ENCODE measurements at places on chromosomes 4 and X.

- no peak for DNase-seq
These were observed 212.7 kb downstream of the GRID2 start for GRCh38 chr4:92516450-92516849.

GRCh38 chr4:69838977-69839376 lies 21.0 kb downstream of the SULT1E1 start:
- DNase-seq, result no peak

DNA sequence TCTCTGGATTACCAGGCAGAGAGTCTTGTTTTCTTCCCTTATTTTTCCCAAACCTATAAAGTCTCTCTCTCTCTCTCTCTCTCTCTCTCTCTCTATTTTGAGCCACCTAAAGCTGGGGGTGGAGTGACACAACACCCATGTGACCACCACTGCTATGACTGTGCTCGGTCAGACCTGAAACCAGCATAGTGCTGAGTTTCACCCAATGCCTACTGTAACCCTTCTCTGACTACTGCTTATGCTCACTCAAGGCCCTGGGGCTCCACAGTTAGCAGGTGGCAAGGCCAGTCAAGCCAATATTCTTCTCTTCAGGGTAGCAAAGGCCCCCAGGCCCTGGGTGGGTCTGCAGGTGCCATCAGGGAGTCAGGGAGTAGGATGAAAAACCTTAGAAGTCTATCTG lies 114.7 kb upstream of the ARMCX2 start:
- no peak for DNase-seq

GRCh38 chr4:13294961-13295605 lies 189.1 kb downstream of the RAB28 start:
- DNase-seq, result no peak

DNA sequence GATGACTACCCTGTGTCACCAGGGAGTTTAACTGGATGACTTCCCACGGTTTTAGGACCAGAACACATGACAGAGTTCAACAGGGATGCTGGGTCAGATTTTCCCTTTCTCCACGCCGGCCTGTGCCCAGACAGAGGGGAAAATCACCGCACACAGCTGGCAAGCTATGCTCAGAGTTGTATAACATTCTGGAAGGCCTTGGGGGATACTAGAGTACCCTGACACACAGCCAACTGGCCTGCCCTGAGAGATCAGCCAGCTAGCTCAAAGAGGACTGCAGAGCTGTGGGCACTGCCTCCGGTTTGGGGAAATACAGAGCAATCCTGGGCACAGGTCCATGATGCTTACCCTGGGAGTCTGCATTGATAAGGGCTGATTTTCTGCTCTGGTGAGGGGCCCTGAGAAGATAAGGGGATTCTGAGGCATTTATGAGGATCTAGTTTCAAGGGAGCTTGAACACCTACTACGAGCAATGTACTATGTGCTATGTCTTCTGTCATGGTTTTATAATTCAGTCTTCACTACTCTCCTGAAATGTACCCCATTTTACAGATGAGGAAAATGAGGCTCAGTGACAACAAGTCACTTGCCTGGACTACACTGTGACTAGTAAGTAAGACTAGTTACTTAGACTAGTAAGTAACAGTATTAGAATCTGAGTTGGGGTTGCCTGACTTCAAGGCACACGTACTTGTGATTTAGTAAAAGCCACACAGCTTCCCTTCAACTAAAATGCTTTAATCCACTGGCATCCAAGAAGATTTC lies 14.7 kb downstream of the C4orf54 start:
- no peak for DNase-seq

GRCh38 chr4:58499182-58499581 lies 1389.0 kb upstream of the IGFBP7 start:
- no peak for DNase-seq

DNA sequence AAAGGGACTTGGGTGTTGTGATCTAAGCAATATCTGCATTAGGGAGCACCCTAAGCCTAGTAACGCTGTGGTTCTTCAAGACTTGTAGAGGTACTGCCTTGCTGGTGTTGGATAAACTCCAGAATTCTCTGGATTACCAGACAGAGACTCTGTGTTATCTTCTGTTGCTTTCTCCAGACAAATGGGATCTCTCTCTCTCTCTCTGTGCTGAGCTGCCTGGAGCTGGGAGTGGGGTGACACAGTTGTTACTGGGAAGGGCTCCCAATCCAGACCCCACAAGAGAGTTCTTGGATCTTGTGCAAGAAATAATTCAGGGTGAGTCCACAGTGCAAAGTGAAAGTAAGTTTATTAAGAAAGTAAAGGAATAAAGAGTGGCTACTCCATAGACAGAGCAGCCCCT lies 48.8 kb downstream of the MCUB start:
- no peak for DNase-seq

GRCh38 chr4:123955167-123955800 lies 558.7 kb downstream of the SPRY1 start:
- DNase-seq, result no peak

DNA sequence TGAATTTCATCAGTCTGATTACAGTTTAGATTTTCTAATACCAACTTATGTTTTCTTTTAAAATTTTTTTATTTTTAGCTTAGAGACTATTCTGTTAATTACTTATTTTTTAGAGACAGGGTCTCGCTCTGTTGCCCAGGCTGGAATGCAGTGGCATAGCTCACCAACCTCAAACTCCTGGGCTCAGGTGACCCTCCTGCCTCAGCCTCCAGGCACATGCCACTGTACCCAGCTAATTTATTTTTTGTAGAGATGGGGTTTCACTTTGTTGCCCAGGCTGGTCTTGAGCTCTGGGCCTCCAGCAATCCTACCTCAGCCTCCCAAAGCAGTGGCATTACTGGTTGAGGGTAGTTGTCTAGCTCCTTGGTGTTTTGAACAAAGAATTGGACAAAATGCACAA lies 102.0 kb downstream of the KLHL8 start:
- no peak for DNase-seq

DNA sequence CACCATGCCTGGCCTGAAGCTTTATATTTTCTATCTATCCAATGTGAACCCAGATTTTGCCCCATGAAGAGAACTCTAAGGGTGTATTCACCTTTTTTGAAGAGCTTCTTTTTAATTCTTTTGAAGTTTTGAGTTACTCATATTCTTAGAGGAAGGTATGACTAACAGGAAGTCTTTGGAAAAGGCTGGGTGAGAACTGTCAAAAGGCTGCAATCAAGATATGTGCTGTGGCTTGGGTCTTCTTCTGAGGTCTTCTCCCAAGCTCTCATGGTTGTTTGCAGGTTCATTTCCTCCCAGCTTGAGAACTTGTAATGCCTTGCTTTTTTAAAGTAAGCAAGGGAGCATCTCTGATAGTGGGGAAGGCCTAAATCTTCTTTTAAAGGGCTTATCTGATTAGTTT lies 3.1 kb upstream of the C4orf17 start:
- DNase-seq, result no peak

GRCh38 chrX:75963774-75964173 lies 178.7 kb upstream of the MAGEE2 start:
- DNase-seq, result no peak

DNA sequence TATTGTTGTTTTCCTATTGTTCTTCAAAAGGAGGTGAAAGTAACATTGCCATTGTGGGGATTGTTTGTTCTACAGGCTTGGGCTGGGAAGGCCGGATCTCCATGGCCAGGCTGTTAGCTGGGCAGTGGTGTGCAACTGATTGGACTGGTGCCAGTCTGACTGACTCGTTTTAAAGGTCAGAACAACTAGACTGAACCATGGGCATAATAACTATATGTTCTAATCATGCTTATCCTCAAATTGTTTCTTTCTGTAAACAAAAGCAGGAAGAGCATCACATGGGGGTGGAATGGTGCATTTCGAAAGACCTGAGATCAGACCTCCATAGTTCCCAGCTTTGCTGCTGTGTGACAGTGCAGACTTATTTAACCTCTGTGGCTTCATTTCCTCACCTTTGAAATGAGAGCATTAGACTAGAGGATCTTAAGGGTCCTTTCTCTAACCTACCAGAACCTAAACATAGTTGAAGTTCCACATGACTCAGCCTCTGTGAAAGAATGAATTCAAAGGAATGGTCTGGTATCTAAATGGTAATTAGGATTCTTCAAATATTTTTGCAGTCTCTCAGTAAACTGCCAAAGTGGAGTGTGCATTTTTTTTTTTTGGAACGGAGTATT lies 66.7 kb upstream of the PGRMC2 start:
- no peak for DNase-seq

DNA sequence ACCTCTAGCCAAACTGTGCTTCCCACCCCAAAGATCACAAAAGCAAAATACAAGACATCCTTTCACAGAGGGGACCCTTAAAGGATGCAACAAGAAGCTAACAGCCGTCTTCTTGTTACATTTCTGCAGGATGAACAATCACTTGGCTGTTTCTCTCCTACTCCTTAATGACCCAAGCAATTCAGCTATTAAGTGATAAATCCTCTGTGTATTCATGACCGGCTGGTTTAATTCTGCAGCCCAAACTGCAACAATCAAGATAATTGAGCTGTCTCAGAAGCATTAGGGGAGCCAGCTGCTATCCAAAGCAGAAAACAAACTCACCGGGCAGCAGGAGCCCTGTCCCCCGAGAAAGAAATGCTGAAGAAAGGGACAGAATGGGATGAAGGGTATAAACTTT lies 85.9 kb upstream of the ACSL4 start:
- DNase-seq, result no peak

DNA sequence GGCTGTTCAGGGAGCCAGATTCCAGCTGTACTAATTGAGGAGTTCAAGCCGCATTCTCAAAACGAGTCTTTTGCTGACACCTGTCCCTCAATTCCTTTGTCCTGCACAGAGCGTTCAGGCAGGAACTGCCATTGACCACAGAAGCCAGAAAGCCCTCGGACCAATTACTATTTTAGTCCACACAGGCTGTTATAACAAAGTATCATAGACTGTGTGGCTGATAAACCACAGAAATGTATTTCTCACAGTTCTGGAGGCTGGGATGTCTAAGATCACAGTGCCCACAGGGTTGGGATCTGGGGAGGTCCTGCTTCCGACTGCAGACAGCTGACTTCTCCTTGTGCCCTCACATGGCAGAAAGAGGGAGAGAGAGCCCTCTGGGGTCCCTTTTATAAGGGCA lies 119.8 kb upstream of the ATP6AP2 start:
- DNase-seq, result no peak

DNA sequence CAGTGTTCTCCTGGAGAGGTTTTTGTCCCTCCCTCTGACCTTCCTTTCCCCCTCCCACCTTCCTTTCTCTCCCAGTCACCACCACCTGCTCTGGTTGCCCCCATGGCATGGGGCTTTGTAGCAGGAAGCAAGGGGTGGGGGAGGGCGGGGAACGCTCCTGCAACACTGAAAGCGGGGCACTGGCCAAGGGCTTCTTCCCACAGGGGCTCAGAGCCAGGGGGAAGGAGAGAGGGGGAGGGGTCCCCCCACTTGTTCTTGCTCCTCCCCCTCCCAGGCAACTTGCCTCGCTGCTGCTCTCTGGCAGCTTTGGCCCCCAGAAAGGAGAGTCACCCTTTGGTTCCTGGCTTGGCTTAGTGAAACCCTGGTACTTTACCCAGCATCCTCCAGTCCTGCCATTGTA lies 48.4 kb downstream of the BCORL1 start:
- no peak for DNase-seq

- no peak for DNase-seq
These were observed 22.8 kb downstream of the FRAS1 start for GRCh38 chr4:78079726-78080430.

DNA sequence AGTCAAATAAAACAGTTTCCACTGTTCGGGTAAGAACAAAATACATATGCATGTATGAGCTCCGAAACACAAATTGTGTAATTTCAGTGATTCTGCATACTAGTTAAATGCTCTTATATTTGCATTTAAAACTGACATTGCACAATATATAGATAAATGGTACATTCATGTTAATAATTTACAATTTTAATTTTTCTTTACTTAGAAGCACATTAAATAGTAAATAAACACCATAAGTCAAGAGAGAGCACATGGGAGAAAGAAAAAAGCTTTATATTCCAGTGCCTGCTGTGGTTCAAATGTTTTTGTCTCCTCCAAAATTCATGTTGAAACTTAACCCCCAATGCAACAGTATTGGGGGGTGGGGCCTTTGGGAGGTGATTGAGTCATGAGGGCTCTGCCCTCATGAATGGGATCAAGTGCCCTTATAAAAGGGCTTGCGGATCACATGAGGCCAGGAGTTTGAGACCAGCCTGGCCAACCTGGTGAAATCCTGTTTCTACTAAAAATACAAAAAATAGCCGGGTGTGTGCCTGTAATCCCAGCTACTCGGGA lies 322.9 kb downstream of the BCOR start:
- no peak for DNase-seq

- no peak for DNase-seq
These were observed 63.1 kb upstream of the LSM6 start for GRCh38 chr4:146112389-146112788.

DNA sequence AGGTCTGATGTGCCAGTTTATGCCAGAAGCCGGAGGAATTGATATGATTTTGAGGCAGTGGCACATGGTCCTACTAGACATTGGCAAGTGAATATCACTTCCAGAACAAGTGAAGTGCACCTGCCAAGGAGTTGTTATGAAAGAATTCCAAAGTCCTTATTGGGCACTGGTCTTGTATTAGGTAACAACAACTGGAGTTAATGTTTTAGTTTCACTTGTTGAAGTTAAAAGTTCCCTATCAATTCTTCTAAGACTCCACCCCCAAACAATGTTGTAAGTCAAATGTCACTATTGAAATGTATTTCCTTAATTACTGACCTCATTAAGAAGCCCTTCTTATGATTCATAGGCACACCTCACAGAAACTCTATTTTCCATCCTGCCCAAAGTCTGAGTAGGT lies 3.1 kb downstream of the TET2 start:
- DNase-seq, result no peak

DNA sequence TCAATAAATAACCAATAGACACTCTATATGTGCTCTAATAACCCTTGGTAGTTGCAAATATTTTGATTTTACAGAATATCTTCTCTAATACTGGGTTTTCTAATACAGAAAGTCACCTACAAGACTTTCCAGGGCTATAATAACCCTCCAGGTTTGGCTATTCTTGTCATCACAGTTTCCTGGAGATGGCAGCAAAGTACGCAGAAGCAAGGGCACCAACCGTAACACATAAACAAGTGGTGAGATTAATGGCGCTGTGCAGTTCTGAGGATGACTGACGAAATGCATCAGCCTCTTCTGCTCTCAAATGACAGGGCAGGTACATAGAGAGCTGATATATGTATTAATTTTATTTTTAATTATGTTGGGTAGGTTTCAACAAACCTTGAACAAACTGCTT lies 122.4 kb downstream of the C4orf33 start:
- no peak for DNase-seq

- DNase-seq, result no peak
These were observed 9.1 kb downstream of the SLIT2 start for GRCh38 chr4:20260821-20261220.

DNA sequence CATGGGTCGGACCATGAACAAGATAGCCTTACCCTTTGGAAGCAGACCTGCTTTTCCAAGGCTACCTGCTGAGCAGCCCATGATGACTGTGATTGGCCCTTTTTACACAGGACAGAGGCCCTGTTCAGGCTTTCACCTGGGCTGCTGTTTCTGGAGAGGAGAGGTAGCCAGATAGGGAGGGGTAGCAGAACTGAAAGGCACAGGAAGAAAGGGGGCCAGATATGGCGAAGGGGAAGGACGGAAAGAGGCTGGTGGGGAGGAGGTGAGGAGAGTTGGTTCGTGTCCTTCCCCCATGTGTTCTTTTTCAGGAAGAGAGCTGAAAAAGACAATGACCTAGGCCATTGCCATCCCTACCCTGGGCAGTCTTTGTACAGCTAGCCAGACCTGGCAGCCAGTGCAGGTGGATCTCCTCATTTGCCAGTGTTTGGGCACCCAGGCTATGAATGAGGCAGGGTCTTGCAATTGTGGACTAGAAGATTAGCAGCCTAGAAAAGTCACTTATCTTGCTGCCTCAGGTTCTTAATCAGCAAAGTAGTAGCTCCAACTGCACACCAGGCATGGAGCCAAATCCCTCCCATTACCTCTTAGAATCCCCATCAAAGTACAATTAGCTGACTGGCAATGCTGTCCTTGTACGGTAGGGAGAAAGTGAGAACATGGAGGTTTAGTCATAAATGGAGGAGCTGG lies 139.6 kb downstream of the AMMECR1 start:
- DNase-seq, result no peak

Data from cortex of kidney (tissue), 1 donor.